ENCODE measurements at places on chromosomes 3 and 15.
A peak's percentile ranks its signal among the peaks of the same experiment; 100 is the strongest.

GRCh38 chr3:61610316-61610715 is 48.9 kb downstream of the PTPRG start:
- DNase-seq = no peak

DNA sequence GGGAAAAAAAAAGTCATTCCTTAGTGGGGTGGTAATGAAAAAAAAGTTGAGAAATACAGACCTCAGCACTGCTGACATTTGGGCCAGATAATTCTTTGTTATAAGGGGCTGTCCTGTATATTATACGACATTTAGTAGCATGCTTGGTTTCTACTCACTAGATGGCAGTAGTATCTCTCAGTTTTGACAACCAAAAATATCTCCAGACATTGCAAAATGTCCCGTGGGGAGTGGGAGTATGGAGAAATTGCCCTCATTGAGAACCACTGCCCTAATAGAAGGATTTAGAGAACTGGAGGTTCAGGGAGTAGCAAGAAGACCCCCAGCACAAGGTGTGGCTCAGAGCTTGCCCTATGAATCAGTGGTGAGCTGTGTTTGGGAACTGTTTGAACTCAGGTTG is 28.6 kb upstream of the TEX264 start:
- DNase-seq = no peak

GRCh38 chr15:71392861-71393283 is 277.6 kb downstream of the THSD4 start:
- DNase-seq = no peak

DNA sequence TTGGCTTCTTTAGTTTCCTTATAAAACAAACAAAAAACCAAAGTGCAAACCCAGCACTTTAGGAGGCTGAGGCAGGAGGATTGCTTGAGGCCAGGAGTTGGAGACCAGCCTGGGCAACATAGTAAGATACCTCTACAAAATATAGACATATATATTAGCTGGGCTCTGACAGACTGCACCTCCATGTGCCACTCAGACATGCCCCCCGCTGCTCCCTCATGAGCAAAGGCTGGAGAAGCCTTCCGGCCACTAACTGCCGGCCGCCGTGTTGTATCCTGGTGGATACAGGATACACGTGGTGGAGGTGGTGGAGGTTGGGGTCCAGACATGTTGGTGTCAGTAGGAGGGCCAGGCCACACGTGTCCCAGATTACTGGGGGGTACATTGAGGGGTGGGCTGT is 29.4 kb upstream of the CCR4 start:
- DNase-seq = no peak

DNA sequence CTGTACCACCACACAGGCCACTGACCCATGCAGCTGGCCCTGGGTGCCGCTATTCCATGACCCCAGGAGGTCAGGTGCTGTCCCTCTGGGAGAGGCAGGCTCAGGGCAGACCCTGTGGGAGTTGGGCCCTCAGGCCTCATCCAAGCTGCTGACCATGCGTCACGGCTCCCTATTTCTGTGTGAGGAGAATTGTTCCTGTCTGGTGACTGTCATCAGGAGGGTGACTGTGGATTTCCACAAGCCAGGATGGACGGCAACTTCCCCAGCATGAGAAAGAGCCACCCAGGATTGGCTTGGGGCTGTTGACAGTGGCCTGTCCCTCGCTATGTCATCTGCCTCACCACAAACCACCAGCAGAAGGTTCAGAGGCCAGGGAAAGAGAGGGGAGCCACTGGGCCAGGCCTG is 41.4 kb downstream of the ZDHHC19 start:
- DNase-seq = no peak

DNA sequence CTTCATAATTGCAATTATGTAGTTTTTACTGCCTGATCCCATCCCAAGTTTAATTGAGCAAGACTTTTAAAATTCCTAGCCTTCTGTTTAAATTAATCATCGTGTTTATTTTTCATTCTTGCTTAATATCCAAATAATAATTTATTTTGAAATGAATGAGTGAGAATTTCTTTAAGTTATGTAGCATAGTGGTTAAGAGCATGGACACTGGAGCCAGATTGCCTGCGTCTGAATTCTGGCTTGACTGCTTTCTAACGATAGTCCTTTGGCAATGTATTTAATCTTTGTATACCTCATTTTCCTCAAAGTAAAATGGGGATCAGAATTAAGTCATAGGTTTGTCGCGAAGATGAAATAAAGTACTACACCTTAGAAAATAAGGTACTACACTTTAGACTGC is 71.4 kb downstream of the LRRC49 start:
- no peak for DNase-seq

GRCh38 chr3:156718622-156719306 is 44.4 kb downstream of the TIPARP start:
- DNase-seq = no peak

GRCh38 chr3:184334470-184335158 is 2.8 kb upstream of the FAM131A start:
- peak; percentile 53 for DNase-seq

- no peak for DNase-seq
Observed at GRCh38 chr3:136068708-136069107, 103.2 kb downstream of the PPP2R3A start.

DNA sequence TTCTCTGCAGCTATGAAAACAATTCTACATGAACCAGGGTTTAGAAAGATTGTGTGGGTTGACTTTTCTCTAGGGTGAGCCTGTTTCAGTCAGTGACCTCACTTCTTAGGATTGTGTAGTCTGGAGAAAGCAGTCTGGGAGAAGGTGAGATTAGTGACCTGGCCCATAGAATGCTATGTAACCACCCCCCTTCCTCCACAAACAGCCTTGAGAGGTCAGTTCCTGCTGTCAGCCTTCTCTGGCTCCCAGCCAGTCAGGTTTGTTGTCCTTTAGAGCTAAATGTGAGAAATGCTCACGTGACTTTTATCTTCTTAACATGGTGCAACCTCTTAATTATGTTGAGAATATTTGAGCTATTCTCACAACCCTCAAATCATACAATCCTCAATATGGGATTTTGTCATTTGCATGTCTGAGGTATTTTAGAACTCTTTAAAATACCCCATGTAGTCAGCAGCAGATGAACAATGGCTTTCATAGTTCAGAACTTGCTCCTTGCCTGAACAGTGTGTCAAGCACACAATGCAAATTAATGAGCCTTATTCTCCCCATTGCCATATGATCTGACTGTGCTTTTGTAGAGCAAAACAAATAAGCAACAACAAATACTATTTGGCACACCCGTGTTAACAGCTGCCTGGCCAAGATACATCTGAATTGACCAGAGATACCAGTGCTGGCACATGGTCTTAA is 311.6 kb downstream of the CNTN6 start:
- DNase-seq = no peak

DNA sequence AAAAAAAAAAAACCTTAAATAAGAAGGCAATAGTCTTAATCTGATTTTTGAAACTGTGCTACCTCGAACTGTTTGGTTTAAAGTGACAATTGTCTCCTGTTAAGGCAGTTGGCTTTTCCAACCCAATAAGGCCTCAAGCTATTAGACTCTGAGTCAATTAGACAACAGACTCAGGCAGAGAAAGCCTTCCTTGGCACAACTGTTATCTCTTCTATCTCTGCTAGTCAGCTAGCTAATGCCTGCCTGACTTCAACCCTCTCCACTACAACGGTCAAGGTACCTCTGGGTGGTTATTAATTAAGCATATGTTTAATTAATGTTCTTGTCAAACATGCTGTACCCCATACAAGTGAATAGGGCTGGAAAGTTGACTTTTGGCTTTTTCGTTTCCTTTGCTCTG is 110.2 kb upstream of the NLGN1 start:
- no peak for DNase-seq

DNA sequence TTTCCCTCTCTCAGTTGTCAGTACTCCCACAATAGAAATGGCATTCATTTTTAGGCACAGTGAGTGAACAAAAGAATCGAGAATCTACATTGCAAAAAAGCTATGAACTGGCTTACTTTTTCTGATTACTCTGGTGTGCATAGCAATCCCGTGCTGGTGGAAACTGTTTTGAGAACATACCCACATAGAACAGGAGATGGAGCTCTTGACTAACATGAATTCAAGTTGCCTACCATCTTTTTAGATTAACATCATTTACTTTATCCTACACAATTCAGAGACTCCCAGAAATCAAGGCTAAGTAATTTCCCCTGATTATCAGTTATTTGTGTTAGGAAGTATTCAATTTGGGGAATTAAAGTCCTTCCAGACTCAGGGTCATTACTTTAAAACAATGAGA is 326.6 kb downstream of the ARPP21 start:
- no peak for DNase-seq

DNA sequence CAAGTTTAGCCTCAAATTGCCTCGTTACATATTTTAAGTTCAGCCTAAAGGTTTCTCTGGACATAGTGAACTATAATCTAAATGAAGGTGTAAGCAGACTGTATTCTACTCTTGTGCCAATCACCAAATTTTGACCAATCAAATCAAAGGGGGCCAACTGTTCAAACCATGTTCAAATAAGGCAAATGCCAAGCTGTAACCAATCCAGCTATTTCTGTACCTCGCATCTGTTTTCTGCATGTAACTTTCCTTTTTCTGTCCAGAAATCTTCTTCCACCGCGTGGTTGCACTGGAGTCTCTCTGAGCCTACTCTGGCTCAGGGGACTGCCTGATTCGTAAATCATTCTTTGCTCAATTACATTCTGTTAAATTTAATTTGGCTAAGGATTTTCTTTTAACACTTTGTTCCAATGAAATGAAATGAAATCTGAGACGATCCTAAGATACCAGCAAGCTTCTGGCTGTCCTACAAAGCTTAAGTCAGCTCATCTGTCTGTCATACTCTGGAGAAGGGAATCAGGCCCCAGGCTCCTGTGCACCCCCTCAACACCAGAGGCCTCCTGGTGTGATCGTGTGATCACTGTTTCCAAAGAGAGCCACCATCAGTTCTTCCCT is 53.2 kb upstream of the ZNF148 start:
- DNase-seq = no peak

GRCh38 chr15:87660251-87661129 is 596.0 kb downstream of the NTRK3 start:
- no peak for DNase-seq

- DNase-seq = no peak
Observed at GRCh38 chr15:60083318-60083717, 79.2 kb downstream of the FOXB1 start.

DNA sequence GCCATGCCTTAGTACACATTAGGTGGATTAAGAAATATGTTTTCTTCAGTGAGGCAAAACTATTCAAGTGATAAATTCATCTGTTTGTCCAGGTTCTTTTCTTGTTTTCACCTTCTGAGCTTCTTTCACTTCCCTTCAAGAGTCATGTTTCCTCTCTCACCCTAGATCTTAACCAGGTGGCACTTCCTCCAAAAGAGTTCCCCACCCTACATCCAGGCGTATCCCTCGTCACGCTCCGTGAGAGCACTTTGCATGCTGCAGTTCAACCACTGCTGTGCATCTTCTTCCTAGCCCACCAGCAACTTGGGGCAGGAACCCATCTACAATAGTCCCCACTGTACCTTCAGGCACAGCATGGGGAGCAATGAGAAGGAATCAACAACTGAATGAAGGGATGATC is 28.9 kb downstream of the OSBPL10 start:
- no peak for DNase-seq

GRCh38 chr3:195813916-195814640 is 2.3 kb upstream of the MUC4 start:
- no peak for DNase-seq

DNA sequence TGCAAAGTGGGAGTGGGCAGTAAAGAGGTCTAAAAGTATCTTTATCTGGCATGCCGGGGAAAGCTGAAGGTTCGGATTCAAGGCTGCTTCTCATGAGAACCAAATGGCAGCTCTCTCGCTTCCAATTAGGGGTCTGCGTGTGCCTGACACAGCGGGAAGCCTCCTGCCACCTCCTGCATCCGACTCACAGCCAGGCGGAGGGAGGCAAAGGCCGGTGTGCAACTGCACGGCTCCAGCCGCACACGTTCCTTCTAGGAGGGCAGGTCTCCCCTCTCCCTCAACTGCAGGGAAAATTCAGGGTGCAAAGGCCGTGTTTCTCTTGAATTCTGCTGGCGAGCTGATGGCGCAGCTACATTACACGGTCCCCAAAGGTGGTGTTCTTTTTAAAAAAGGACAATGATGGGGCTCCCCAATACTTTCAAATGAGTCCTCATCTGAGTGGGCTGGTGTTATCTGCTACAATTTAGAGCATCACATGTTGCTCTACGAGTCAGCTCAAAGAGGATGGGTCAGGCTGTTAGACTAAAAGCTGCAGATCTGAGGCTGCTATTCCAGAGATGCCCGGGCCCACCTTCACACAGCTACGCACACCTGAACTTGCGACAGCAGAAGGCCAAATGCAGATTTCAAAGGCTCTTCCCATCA is 226.6 kb downstream of the ADAMTS17 start:
- no peak for DNase-seq

GRCh38 chr15:71192816-71193215 is 77.5 kb downstream of the THSD4 start:
- DNase-seq = no peak

- DNase-seq = no peak
Observed at GRCh38 chr15:57477736-57478522, 101.6 kb downstream of the CGNL1 start.

GRCh38 chr3:9198899-9199335 is 50.5 kb downstream of the SRGAP3 start:
- no peak for DNase-seq

DNA sequence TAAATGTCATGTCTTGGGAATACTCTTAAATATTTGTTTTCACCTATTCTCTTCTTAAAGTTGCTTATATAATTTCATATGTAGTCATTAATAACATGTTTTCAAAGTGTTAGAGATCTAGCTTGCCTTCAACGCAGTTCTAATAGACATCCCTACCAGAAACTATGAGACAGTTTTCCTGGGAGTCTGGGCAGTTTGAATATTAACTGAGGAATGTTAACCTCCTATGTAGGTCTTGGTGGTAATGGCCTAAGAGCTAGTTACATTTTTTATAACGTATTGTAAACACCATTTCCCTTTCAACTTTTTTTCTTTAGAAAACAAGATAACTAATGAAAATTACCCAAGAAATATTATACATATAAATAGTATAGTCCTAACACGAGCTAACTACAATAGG is 328.2 kb downstream of the TIGIT start:
- no peak for DNase-seq

DNA sequence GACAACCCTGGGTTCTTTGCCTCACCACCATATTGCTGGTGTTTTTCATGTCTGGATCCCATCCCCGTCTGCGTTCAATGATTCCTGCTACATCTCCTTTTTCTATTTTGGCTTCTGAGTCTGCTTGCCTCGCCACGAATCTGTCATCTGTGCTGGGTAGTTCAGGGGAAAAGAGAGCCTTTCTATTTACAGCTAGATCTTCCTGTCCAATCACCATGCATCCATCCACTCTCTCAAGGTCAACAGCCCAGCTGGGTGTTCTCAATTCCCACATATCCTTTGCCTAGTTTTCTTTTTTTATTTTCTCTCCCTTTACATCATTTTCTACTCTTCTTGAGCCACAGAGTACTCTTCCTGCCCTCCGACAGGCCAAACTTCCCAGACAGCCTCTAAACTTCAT is 104.8 kb upstream of the RAD18 start:
- no peak for DNase-seq

DNA sequence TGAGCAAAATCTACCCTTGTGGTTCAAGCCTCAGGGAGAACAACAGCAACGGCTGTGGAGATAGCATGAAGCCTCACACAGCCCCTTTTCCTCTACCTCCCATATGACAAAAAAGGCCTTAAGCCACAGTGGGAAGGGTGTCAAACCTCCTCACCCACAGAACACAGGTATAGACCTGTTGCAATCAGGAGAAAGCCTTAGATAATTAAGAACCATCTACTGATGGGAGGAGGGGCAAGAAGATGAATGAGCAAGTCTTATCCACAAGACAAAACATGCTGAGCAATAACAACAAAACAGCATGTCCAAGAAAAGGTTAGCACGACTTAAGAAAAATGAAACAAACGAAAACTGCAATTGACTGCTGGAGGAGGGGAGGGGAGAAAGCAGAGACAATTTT is 272.9 kb upstream of the BCHE start:
- DNase-seq = no peak
